H1 (cell line): ENCODE measurements at places on chromosomes 12 and 14.
A peak's percentile ranks its signal among the peaks of the same experiment; 100 is the strongest.

DNA sequence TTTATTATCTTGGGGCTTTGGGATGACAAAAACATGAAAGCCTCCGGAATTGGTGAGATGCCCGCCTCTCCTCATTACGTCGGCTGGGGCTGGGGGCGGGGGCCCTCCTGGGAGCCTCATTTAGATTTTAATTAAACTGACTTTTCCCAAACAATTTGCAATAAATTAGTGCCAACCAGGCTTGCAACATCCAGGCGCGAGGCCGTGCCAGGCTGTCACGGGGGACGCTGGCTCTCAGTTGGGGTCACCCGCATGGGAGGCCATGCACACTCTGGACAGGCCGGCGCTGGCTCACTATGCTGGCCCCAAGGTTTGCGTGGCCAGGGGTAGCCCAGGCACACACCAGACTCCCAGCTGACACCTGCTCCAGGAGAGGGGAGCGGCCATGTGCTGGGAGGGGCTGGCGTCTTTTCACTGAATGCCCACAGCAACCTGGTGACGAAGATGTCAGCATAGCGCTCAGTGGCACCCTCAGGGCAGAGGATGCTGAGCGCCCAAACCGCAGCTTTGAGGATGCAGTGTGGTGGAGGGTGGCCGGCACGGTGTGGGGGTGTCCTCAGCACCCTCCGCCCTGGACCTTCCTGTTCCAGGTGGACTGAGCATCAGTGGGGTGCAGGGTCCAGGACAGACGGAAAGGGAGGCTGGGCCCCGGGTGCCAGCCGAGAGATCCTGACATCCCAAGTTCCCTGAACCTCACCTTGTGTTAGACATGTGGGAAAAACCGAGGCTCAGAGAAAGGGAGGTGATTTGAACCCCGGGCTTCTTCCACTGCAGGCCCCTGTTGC is 190.8 kb upstream of the C14orf180 start:
- 0 out of 2 replicates have a peak, but pooled peaks cover 5% of the 10 kb centered on the region for H3K4me1 ChIP-seq
- no peak overlapping the region for H3K4me3 ChIP-seq
- H3K27ac ChIP-seq = no peak overlapping the region
- DNase-seq = no peak
- no peaks in the 10 kb centered on the region for H3K27me3 ChIP-seq

- H3K4me3 ChIP-seq = peak overlapping the region; percentile 19; the same call in 1 of the 2 replicates
- DNase-seq = peak; percentile 65
- H3K27ac ChIP-seq = no peak overlapping the region
- H3K27me3 ChIP-seq = no peaks in the 10 kb centered on the region
Observed at GRCh38 chr12:50110762-50111351, 1.2 kb upstream of the COX14 start.

GRCh38 chr12:106080791-106081170 is 58.0 kb downstream of the NUAK1 start:
- H3K4me1 ChIP-seq = peaks cover 13% of the 10 kb centered on the region
- H3K36me3 ChIP-seq = peaks cover 10% of the 10 kb centered on the region
- no peaks in the 10 kb centered on the region for H3K27me3 ChIP-seq
- no peak overlapping the region for H3K27ac ChIP-seq
- no peak overlapping the region for H3K4me3 ChIP-seq
- no peak for DNase-seq

DNA sequence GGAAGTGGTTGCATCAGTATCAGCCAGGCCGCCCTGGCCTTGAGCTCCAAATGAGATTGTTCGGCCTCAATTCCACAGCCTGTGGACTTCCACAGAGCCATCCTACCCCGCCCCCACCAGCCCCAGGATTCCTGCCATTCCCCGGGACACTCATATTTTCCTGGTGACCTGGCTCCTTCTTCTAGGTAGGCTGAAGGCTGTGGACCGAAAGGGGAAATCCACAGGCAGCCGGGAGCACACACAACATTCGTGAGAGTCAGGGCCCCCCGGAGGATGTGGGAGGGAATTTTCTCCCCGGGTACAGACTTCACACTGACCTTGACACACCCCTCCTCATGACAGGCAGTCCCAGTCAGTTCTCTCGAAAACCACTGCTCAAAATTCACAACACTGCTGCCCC is 39.9 kb downstream of the RIN3 start:
- H3K4me3 ChIP-seq = no peak overlapping the region
- no peak overlapping the region for H3K27ac ChIP-seq
- H3K27me3 ChIP-seq = no peaks in the 10 kb centered on the region
- H3K36me3 ChIP-seq = no peaks in the 10 kb centered on the region

DNA sequence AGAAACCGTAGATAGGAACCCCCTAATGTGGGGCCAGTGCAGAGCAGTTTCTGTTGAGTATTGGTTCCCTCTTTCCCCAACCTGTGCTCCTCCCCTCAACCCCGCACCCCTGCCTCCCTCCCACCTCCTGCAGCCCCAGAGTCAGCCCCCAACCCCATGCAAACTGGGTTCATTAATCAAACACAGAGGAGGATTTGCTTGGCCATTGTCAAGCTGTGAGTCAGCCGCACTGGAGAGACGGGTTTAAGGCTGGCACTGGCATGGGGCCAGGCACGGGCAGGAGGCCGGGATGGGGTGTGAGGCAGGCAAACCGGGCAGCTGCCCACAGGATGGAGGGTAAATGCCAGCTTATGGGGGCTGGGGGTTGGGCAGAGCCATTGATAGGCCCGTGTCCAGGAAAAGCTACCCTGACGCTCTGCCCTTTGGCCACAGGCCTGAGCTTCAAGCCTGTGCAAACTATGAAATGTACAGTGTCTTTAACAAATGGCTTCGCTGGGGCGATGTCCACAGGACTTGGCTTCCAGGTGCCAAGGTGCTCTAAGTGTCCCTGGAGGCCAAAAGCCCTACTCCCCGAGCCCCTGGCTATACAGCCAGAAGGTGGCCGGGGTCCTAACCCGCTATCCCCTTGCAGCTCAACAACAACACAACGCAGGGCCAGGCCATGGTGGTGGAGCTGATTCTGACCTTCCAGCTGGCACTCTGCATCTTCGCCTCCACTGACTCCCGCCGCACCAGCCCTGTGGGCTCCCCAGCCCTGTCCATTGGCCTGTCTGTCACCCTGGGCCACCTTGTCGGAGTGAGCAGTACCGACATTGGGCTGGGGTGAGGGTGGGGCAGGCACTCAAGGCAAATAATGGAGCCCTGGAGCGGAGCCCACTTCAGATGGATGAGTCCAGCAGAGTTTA is 1.4 kb downstream of the AQP5 start:
- peaks cover 36% of the 10 kb centered on the region for H3K27me3 ChIP-seq
- H3K4me3 ChIP-seq = no peak overlapping the region
- no peaks in the 10 kb centered on the region for H3K36me3 ChIP-seq
- peaks cover 13% of the 10 kb centered on the region for H3K4me1 ChIP-seq
- H3K27ac ChIP-seq = no peak overlapping the region
- no peak for DNase-seq

DNA sequence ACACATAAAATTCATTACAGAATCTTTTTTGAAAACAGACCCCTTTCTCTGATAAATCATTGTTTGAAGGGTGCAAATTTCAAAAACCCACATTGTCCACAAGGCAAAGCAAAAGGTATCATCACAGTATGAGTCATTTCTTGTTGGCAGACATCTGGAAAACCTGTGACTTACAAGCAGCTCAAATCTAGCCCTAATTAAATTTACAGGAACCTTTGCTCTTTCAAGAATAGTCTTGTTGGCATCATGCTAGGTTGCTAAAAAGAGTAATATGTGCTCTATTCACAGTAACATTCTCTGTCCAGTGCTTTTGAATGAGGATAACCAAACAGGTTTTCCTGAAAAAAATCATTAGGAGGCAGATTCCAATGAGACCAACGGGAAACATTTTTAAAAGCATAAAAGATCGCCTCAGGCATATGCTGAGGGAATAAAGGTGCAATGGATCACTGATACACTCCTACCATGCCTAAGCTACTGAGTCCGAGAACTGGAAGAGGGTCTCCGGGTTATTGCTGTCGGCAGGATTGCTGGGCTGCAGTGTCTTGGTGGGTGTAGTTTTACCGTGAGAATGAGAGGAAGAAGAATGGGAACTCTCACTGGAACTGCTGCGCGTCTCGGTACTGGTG is 55.5 kb upstream of the TTC7B start:
- no peak overlapping the region for H3K27ac ChIP-seq
- no peaks in the 10 kb centered on the region for H3K4me1 ChIP-seq
- no peaks in the 10 kb centered on the region for H3K36me3 ChIP-seq
- H3K27me3 ChIP-seq = no peaks in the 10 kb centered on the region
- no peak overlapping the region for H3K4me3 ChIP-seq

DNA sequence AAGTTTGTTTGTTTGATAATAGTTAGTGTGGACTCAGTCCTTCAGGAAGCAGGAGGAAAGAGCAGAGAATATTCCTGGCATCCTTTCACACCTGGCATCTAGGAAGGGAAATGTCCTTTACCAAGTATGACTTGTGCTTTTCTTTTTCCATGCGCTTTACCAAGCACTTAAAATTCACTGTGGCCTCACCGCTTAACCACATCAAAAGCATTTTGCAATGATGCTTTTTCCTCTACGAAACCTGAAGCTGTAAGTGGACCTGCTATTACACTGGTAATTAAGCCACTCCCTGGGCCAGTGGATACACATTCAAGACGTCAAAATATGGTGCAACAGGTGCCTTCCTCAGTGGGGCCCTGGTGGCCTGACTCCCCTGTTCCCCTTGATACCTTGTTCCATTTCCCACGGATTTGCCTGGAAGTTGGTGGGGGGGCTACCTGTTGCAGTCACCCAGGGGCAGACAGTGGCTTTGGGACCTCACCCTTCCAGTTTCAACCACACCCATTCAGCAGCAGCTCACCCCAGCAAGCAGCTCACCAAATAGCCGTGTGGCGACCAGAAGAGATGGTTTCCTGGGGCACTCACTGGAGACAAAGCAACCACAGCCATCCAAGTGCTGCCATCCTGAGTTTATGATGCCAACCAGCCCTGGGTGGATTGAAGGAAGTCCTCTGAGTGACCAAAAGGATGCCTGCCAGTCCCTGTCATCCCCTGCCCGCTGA is 14.2 kb upstream of the FZD10 start:
- H3K36me3 ChIP-seq = no peaks in the 10 kb centered on the region
- no peaks in the 10 kb centered on the region for H3K27me3 ChIP-seq
- no peaks in the 10 kb centered on the region for H3K4me1 ChIP-seq
- no peak overlapping the region for H3K27ac ChIP-seq
- no peak for DNase-seq
- H3K4me3 ChIP-seq = no peak overlapping the region

GRCh38 chr12:65195387-65196055 is 26.1 kb downstream of the LEMD3 start:
- H3K4me3 ChIP-seq = no peak overlapping the region
- H3K36me3 ChIP-seq = no peaks in the 10 kb centered on the region; the same call in 1 of the 2 replicates
- H3K27ac ChIP-seq = no peak overlapping the region
- DNase-seq = no peak

DNA sequence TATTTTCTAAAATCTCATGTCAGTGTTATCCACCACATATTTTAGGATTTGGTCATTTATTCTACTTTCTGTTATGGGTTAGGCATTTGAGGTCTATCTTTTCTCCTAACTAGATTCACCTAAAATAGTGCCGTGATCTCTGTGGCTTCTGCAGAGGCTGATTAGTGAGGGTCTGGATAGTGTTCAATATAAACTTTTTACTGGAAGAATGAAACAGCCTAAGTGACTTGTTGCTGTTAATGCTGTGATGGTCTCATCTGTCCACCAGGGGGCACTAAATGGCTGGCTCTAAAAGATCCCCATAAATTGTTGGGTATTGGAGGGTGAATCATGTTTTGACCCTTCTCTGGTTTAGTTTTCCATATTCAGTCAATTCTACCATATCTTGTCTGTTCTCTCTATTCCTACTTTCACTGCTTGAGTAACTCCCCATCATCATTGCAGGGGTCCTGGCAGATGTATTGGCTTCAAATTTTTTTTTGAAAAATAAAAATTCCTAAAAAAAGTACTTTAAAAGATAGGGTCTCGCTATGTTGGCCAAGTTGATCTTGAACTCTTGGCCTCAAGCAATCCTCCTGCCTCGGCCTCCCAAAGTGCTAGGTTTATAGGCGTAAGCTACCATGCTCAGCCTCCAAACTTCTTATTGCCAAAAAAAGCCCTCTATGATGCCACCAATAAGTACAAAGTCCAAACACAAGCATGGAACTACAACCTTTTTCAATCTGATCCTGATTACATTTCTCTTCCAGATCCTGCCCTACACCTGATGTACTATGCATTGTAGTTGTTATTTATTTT is 6.9 kb downstream of the PABPN1 start:
- no peak overlapping the region for H3K4me3 ChIP-seq
- H3K27ac ChIP-seq = no peak overlapping the region
- H3K27me3 ChIP-seq = no peaks in the 10 kb centered on the region
- peak; percentile 69 for DNase-seq

DNA sequence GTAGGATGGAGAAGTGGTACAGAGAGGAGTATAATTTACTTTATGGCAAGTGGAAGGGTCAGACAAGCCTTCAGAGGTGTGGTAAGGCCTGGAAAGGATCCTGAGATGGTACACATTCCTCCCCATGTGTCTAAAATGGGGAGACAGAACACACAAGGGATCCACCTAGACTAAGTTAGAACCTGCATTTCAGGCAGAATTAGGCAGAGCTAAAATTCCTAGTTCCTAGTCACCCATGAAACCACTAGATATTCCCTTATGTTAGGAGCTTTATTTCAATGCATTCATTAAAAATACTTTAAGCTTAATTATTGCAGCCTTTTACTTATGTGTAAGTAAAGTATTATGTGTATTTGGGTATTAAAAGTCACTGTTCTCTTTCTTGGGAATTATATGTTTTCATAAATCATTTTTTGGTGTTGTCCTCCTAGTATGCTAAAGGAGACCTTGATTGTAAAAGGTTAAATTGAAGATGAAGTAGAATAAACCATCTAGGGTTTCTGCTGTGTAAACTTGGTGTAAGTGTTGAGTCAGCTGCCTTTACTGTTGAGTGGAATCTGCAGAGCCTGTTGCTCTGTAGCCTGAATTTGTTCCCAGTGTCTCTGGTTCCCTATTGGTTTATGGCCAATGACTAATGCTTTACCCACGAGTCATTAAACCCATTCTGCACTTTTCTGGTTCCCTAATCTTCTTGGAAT is 423.2 kb downstream of the ATP23 start:
- no peak overlapping the region for H3K27ac ChIP-seq
- H3K36me3 ChIP-seq = no peaks in the 10 kb centered on the region
- no peaks in the 10 kb centered on the region for H3K4me1 ChIP-seq
- no peak overlapping the region for H3K4me3 ChIP-seq
- no peak for DNase-seq

DNA sequence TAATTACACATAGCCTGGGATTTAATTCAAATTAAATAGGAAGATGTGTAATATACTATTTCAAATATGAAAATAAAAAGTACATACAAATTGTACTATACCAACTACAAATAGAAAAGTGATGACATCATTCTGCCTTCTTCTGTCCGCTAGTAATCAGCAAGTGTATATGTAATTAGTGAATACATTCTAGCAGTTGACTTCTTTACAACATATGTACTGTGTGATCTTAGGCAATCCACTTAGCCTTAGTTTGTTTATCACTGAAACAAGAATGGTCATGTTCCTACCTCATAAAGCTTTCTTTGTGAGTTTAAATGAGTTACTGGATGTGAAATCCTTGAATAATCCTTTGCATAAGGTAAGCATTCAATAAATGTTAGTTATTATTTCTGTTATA is 7.8 kb upstream of the LUM start:
- H3K27ac ChIP-seq = no peak overlapping the region
- no peaks in the 10 kb centered on the region for H3K4me1 ChIP-seq
- no peak for DNase-seq
- no peak overlapping the region for H3K4me3 ChIP-seq
- no peaks in the 10 kb centered on the region for H3K36me3 ChIP-seq
